ENCODE measurements at places on chromosomes 3 and 15.
A peak's percentile ranks its signal among the peaks of the same experiment; 100 is the strongest.

GRCh38 chr3:49711489-49711888, 8.0 kb downstream of the AMIGO3 start:
- no peak overlapping the region for H3K4me3 ChIP-seq
- no peaks in the 10 kb centered on the region for H3K27me3 ChIP-seq
- no peaks in the 10 kb centered on the region for H3K4me1 ChIP-seq
- H3K27ac ChIP-seq = no peak overlapping the region
- DNase-seq = no peak

DNA sequence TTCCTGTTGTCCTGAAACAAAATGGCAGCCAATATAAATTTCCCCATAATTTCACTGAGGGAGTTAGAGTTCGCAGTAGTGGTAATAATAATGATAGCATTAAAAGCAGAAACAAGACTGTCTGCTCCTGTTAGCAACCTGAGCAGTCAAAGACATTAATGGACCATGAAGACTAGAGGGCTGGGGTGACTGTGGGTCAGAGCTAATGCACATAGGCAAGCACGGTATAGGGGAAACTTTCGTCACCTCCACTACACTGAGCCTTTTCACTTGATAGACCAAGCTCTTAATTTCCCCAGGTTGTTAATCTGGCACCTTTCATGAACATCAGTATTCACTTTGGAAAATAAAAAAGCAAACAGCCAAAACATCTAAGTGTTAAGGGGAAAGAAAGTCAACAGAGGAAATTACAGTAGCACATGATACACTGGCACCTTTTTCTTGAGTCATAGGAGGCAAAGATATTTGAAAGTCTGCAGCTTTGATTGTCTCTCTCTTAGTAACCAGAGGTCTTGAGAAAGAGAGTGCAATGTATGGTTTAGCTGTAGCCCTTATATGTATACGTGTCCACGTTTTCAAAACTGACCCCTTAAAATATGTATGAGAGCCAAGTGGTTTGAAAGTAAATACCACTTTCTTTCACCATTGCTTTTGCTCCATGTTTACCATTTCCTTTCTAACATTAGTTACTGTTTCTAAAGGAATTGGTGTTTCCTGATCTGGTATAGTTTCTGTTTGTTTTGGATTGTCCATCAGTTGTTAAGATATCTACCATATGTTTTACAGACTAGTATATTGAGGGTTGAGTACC, 104.8 kb downstream of the FILIP1L start:
- no peak for DNase-seq
- H3K27me3 ChIP-seq = no peaks in the 10 kb centered on the region
- no peaks in the 10 kb centered on the region for H3K36me3 ChIP-seq
- H3K4me1 ChIP-seq = no peaks in the 10 kb centered on the region
- no peak overlapping the region for H3K4me3 ChIP-seq

DNA sequence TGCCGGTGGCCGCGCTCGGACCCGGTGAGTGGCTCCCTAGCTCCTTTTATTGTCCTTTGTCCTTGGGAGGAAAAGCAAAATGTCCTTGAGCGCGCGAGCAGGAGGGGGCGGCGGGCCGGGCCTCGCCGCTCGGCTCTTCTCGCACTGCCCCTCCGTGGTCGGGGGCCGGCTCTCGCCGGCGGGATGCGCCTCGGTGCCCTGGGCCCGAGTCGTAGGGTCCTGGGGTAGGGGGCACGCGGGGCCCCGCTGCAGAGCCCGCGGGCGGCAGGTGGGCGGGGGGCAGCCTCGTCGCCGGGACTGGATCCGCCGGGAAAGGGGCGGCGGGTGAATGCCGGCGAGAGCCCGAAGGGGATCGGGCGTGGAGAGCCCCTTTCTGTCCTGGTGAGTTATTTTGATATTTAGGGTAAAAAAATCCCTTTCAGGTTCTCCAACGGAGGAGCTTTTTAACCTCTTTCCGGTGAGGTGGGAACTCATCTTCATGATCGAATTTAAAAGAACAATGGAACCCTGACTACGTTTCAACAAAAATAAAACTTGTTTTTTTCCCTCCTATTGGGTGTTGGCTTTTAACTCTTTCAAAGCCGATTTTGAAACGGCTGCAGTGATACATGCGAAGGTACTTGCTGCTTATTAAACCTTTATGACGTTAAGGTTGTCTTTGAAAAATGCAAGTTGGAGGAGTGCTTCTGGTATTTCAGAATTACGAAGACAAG, 16.8 kb upstream of the CHD2 start:
- H3K36me3 ChIP-seq = peaks cover 43% of the 10 kb centered on the region
- H3K27ac ChIP-seq = peak overlapping the region; percentile 99
- H3K4me1 ChIP-seq = peaks cover 31% of the 10 kb centered on the region
- DNase-seq = no peak
- peak overlapping the region; percentile 91 for H3K4me3 ChIP-seq
- H3K27me3 ChIP-seq = no peaks in the 10 kb centered on the region

DNA sequence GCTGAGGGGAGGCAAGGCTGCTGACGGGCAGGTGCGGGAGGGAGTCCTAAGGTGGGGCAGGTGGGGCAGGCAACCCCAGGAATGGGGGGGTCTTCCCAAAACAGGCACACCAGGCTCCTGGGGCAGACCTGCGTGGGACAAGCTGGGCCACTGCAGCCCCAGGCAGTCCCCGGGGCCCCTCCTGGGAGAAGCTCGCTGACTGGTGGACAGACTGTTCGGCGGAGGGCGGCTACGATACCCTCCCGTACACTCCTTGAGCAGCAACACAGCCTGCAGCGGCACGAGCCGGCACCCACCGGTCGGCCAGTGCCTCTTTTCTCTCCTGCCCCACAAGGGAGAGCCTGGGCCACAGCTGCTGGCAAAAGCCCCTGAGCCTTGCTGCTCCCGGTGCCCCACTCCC, 65.9 kb upstream of the RPL32 start:
- H3K27ac ChIP-seq = no peak overlapping the region
- H3K4me1 ChIP-seq = no peaks in the 10 kb centered on the region
- H3K27me3 ChIP-seq = no peaks in the 10 kb centered on the region
- H3K4me3 ChIP-seq = no peak overlapping the region

DNA sequence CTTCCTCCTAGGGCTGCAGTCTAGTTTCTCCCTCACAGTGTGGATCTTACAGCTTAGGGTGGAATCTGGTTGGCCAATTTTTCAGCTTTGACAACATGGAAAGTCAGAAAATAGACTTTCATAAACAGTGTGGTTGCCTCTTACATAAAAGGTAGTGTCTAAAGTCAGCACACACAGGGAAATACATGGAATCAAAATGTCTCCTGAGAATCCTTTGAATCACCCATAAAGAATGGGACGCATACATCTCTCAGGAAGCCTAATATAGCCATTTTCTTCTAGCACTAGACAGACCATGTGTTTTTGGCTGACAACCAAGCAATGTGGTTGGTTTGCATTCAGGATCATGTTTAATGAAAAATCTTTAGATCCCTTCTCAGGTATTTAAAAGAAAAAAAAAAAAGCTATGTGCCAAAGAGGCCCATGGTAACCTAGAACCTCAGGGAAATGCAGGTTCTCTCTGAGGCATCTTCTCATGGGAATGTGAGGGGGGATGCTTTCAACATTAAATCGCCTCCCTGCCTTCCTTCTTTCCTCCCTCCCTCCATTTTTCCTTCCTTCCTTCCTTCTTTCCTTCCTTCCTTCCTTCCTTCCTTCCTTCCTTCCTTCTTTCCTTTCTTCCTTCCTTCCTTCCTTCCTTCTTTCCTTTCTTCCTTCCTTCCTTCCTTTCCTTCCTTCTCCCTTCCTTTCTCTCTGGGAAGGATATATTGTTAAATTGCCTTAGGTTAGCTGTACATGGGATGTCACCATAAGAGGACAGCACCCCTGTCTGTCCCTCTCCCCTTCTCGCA, 34.3 kb upstream of the ZBTB38 start:
- no peaks in the 10 kb centered on the region for H3K36me3 ChIP-seq
- H3K27me3 ChIP-seq = no peaks in the 10 kb centered on the region
- no peaks in the 10 kb centered on the region for H3K4me1 ChIP-seq
- no peak overlapping the region for H3K4me3 ChIP-seq
- DNase-seq = no peak

- H3K4me1 ChIP-seq = peaks cover 8% of the 10 kb centered on the region
- no peaks in the 10 kb centered on the region for H3K27me3 ChIP-seq
- no peak overlapping the region for H3K4me3 ChIP-seq
- no peak overlapping the region for H3K27ac ChIP-seq
These were observed 21.3 kb upstream of the GADL1 start for GRCh38 chr3:30915782-30916181.

All from A673 (cell line).